Upper lobe of right lung (tissue), 1 donor: ENCODE measurements at places on chromosomes 2 and 18. TPM values are rescaled to one million over a fixed set of nuclear protein-coding genes. Genes with fewer than 3 reads are reported as not detected.
A peak's percentile ranks its signal among the peaks of the same experiment; 100 is the strongest.

DNA sequence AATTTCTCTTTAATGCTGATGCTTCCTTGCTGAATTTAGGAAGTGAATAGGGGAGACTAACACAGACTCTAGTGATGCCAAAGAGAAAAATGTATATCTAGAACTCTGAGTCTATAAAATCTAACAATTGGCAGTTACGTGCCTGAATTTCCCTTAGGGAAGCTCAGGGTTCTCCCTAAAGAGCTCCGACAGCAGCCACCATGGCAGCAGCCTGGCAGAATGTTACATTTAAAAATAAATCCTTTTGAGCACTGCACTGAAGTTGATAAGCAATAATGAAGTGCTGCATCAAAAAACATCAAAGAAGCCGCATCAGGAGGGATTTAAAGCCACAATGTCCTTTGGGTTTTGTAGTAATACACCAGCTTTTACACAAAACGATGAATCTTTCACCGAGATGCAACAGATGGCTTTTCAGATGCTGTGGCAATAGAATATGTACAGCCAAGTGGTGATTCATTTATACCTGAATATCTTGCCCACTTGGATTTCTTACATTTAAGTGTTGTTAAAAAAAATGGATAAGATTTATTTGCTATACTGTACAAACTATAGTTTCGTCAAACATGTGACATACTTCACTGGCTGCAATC, 291.2 kb upstream of the SESTD1 start:
- no peak for DNase-seq
- H3K27ac ChIP-seq = no peak overlapping the region
- H3K27me3 ChIP-seq = no peaks in the 10 kb centered on the region
- H3K4me3 ChIP-seq = no peak overlapping the region
- H3K4me1 ChIP-seq = no peaks in the 10 kb centered on the region
- H3K36me3 ChIP-seq = no peaks in the 10 kb centered on the region

DNA sequence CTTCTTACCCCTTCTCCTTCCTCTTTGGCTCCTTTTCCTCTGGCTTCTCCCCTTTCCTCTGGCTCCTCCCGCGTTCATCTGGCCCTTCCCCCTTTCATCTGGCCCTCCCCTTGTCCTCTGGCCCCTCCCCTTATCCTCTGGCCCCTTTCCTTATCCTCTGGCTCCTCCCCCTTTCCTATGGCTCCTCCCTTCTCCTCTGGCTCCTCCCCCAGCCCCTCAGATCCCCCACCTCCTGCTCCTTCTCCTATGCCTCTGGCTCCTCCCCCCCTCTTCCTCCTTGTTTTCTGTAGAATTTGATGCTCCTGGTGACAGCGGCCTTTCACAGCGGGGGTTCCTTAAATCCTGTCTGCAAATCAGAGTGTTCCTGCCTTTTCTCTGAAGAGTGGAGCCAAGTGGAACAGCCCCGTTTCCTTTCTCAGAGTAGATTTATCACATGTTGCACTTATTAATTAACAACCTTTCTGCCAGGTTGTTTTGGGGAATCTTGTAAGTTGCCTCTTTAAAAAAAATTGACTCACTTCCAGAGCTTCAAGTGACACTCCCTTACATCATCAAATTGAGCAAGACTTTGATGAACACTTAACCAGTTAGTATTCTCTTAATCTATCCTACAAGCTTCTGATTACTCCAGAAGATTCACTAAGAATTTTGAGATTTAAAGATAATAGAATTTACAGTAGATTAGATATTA, 27.9 kb downstream of the FABP1 start:
- no peaks in the 10 kb centered on the region for H3K4me1 ChIP-seq
- H3K27me3 ChIP-seq = no peaks in the 10 kb centered on the region
- DNase-seq = no peak
- no peak overlapping the region for H3K4me3 ChIP-seq

DNA sequence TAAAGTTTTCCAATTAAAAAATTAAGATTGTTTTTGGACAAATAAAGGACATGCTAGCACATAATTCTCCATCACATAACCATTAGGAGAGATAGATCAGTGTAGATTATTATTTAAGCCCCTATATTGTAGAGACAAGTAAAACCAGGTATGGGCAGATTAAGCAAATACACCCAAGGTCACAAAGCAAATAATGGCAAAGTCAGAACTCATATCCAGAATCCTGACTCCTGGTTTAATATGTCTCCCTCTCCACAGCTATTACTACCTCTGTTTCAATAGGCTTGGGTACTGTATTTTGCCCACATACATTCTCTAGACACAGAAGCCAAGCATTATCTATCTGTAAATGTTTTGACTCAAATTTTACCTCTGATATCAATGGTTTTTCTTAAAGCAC, 282.3 kb downstream of the EPHA4 start:
- no peak overlapping the region for H3K27ac ChIP-seq
- no peaks in the 10 kb centered on the region for H3K36me3 ChIP-seq
- DNase-seq = no peak
- no peaks in the 10 kb centered on the region for H3K4me1 ChIP-seq
- no peaks in the 10 kb centered on the region for H3K27me3 ChIP-seq

DNA sequence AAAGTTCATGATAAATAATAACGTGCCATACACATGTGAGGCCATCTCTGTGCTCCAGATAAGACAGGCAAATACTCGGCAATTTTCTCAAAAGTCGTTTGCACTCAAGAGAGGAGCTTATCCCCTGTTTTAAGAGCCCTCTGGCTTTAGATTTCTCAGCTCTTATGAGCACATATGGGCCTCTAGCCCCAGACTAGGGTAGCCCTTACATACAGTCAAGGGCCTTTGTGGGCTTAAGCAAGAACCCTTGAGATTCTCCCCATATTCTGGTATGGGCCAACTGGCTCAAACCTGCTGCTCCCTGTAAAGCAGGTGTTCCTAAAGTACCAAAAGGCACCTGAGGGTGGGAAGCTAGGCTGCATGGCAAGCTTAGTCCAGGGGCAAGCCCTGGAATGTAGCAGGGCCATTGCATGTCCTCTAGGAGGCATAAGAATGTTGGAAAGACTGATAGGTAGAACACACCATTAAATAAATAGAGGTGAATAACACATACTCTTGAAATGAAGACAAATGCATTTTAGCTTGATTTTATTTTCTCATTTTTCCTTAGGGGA, 66.1 kb downstream of the FASTKD2 start:
- no peaks in the 10 kb centered on the region for H3K27me3 ChIP-seq
- no peaks in the 10 kb centered on the region for H3K36me3 ChIP-seq
- no peaks in the 10 kb centered on the region for H3K4me1 ChIP-seq
- no peak for DNase-seq
- H3K27ac ChIP-seq = no peak overlapping the region
- H3K4me3 ChIP-seq = no peak overlapping the region

DNA sequence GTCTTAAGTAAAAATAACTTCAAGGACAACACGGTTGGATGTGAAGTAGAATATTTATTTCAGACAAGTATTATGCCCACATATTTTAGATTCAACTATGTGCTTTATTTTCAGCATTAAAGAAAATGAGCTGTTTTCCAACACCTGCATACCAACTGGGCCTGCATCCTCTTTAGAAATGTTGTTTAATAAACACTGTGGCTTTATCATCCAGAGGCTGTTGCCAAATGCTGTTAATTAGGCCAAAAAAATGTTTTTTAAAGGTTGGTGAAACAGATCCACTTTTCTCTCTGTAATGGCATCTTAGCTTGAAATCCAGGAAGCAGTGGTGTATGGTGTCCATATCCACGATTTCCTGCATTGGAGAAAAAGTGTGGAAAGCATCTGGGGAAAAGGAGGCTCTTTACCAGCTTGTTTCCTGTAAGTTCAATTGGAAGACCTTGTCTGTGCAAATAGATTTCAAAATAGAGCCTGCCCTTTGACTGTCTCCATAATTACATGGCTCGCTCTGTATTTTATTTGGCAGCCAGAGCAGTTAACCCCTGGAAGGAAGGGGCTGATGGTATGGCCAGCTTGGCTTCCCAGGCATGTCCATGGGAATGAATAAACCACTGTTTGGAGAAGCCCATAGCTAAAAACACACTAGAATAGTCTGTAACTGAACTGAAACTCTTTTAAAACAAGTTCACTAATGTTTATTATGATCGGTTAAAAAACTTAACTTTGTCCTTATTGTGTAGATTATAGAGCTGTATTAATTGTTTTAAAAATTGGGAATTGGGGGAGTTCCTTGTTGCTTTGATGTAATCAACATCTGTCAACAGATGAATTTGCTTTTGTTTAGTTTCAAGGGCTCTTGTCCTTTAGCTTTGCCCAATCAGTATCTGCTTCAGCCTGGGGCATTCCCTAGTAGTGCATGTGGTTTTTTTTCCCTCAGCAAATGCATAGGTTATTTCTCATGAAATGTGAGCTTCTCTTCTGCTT, 33.0 kb upstream of the DLX1 start:
- no peaks in the 10 kb centered on the region for H3K36me3 ChIP-seq
- H3K4me1 ChIP-seq = no peaks in the 10 kb centered on the region
- no peak for DNase-seq
- H3K27me3 ChIP-seq = no peaks in the 10 kb centered on the region
- no peak overlapping the region for H3K4me3 ChIP-seq

GRCh38 chr2:205700331-205701132, 18.2 kb downstream of the NRP2 start:
- H3K36me3 ChIP-seq = no peaks in the 10 kb centered on the region
- no peaks in the 10 kb centered on the region for H3K27me3 ChIP-seq
- H3K4me3 ChIP-seq = no peak overlapping the region
- peaks cover 67% of the 10 kb centered on the region for H3K4me1 ChIP-seq
- no peak for DNase-seq

DNA sequence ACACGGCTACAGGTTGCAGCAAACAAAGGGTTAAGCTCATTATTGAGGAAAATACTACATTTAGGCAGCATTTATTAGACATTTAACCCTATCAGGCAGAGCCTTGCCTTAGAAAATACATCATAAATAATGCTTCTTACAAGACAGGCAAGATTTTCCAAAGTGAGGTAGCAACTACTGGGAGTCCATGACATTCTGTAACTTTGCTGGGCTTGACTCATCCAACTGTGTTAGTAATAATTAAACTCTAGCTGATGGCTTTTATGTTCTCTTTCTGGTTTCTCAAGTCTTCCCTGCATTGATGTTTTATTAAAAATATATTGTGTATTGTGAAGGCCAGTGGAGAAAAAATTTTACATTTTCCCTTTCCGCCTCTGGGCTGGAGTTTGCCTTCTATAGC, 291.3 kb downstream of the AFF3 start:
- no peaks in the 10 kb centered on the region for H3K4me1 ChIP-seq
- H3K4me3 ChIP-seq = no peak overlapping the region
- H3K27ac ChIP-seq = no peak overlapping the region
- H3K27me3 ChIP-seq = no peaks in the 10 kb centered on the region
- no peak for DNase-seq

- H3K36me3 ChIP-seq = no peaks in the 10 kb centered on the region
- H3K4me3 ChIP-seq = no peak overlapping the region
- no peak overlapping the region for H3K27ac ChIP-seq
- no peak for DNase-seq
Observed at GRCh38 chr2:70842401-70842800, 6.8 kb upstream of the CD207 start.

- DNase-seq = no peak
- H3K4me3 ChIP-seq = no peak overlapping the region
- H3K4me1 ChIP-seq = peaks cover 8% of the 10 kb centered on the region
- H3K27ac ChIP-seq = no peak overlapping the region
Observed at GRCh38 chr2:9097239-9097638, 93.8 kb upstream of the MBOAT2 start.

GRCh38 chr2:235026649-235027557, 75.1 kb downstream of the SH3BP4 start:
- H3K27me3 ChIP-seq = no peaks in the 10 kb centered on the region
- H3K36me3 ChIP-seq = no peaks in the 10 kb centered on the region
- no peak overlapping the region for H3K27ac ChIP-seq
- DNase-seq = peak; percentile 84

DNA sequence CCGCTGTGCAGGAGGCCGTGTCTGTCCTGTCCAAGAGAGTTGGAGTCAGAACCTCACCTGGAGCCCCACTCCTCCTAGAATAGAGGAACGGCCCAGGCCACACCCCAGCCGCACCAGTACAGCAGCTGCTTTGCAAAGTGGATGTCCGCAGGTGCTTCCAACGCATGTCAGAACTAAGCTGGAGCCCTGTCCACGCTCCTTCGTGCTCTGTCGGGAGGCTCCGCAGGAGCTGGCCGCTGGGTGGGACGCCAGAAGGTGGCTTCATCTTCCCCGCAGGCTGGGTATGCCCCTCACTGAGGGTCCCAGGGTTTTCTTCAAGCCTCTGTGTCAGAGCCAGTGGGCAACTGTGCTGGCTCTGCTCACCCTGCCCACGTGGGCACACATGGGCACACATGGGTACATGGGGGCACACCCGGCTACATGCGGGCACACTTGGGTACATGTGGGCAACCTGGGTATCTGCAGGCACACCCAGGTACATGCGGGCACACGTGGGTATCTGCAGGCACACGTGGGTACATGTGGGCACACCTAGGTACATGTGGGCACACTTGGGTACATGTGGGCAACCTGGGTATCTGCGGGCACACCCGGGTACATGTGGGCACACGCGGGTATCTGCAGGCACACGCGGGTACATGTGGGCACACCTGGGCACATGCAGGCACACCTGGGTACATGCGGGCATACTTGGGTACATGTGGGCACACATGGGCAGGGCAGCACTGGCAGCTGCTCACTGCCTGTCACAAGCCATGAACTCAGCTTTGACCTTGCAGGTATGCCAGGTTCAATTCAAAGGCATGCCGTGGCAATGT, 67.1 kb upstream of the CTDP1 start:
- H3K4me3 ChIP-seq = no peak overlapping the region
- no peaks in the 10 kb centered on the region for H3K27me3 ChIP-seq
- DNase-seq = peak; percentile 38
- no peak overlapping the region for H3K27ac ChIP-seq
- no peaks in the 10 kb centered on the region for H3K4me1 ChIP-seq

DNA sequence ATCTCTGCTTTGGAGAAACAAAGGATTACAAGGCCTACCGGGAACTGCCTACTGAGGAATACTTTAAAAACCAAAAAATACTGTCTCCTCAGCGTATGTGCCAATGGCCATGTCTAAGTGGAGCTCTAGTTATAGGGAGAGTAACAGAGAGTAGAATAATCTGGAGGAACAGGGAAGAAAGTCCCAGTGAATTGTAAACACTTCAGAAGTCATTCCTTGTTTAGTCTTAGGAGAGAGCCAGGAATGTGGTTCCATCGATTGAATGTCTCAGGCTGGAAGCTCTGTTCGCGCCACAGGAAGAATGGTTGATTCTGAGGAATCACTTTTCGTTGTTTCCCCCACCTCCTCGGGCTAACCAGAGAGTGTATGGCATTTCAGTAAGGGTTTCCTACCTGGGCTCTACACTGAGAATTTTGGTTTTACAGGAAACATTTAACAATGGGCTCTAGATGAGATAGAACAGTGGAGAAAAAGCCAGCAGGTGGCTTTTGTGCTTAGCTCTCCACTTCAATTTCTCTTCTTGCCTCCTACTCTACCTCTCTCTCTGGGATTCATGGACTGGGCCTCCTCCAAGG, 88.7 kb downstream of the ACVR1 start:
- no peak overlapping the region for H3K4me3 ChIP-seq
- H3K27ac ChIP-seq = no peak overlapping the region
- peaks cover 57% of the 10 kb centered on the region for H3K4me1 ChIP-seq

The C1GALT1C1L gene
- total RNA-seq = 0.35 TPM

The CDH2 gene
- total RNA-seq = 1.8 TPM

The SH3YL1 gene
- total RNA-seq = 48.3 TPM

The MARS2 gene
- 6.5 TPM for total RNA-seq

The POTEC gene
- total RNA-seq = not detected

The AP1S3 gene
- 16.8 TPM for total RNA-seq
